ENCODE measurements at places on chromosomes 3 and 15.

DNA sequence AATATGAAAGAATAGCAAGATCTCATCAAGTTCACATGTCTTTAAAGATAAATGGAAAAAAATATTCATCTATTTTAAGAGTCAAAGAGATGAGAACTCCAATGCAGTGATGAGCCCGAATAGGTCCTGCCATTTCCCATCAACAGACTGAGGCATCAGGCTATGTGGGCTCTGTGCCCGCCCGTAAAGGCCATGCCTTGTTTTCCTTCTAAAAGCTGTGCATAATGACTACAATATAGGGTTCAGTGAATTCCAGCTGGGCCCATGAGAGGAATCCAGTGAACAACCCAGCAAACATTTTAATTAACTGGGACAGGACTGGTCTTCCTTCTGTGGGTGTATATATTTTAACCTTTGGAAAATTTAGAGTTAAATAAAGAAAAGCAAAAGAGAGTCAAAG lies 44.6 kb downstream of the RASGRP1 start:
- DNase-seq, result no peak

DNA sequence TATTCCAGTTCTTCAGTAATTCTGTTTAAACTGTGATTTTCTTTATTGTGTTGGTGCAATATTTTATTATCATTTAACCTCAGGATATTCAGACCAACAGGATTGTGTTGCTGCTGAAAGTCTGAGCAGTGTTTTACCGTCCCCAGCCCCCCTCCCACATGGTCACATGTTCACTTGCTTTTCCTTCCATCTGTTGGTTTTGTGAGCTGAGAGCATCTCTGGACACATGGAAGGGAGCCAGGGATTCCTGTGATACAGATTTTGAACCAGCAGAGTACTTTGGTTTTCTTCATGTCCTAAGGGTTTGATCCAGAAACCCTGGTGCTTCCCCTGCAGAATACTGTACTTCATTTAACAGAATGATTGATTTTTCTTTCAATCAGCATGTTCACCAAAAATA lies 11.9 kb downstream of the ARRDC4 start:
- no peak for DNase-seq

- DNase-seq, result no peak
Observed at GRCh38 chr3:141015481-141015880, 35.7 kb upstream of the SPSB4 start.

DNA sequence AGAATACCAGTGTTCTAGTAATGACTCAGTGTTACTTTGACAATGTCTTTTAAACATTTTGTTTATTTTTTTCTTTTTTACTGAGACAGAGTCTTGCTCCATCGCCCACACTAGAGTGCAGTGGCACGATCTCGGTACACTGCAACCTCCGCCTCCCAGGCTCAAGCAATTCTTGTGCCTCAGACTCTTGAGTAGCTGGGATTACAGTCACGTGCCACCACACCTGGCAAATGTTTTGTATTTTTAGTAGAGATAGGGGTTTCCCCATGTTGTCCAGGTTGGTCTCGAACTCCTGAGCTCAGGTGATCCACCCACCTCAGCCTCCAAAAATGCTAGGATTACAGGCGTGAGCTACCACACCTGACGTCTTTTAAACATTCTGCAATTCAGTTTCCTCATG lies 15.7 kb downstream of the AQR start:
- DNase-seq, result no peak

DNA sequence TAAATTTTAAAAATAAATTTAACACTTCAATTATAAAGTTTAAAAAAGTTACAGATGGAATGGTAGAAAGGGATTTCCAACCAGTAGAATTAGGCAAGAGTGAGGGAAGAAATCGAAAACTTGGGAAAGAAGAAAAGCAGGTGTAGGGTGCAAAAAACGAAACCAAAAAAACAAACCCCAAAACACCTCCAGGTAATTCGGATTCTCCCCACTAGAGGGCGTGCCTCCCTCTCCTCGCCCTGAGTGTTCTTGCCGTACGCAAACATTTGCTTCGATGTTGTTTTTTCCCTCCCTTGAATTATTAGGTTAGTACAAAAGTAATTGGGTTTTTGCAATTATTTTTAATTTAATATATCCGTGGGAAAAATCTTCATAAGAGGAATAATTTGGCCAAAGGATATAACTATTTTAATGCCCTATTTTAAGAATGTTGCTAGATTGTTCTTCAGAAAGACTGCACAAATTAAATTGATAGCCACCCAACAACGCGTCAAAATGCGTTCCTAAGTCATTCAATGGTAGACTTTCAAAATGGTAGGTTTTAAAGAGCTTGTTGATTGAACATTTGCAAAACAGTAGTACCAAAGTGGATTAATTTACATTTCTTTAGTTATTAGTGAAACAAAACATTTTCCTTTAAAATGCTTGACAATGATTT lies 63.7 kb downstream of the SLC30A4 start:
- no peak for DNase-seq

GRCh38 chr3:133408961-133409360 lies 9.1 kb downstream of the BFSP2 start:
- DNase-seq, result no peak

DNA sequence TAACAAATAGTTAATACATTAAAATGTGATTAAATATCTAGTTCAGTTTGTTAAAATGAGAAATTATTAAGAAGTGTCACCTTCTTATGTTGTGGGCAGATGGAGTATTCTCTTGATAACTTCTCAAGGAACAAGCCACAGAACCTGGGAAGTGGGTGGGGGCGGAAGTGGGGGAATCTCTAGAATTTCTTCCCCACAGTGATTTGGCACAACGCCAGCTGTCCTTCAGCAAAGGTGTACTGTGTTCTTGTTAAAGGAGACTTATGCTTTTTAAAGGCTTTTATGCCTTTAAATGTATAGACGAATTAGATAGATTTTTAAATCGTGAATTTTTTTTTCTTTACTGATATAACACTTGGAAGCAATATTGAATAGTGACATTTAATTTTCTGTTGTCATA lies 42.4 kb downstream of the SEC22A start:
- no peak for DNase-seq

GRCh38 chr15:47158573-47158972 lies 558.7 kb upstream of the SEMA6D start:
- DNase-seq, result no peak

DNA sequence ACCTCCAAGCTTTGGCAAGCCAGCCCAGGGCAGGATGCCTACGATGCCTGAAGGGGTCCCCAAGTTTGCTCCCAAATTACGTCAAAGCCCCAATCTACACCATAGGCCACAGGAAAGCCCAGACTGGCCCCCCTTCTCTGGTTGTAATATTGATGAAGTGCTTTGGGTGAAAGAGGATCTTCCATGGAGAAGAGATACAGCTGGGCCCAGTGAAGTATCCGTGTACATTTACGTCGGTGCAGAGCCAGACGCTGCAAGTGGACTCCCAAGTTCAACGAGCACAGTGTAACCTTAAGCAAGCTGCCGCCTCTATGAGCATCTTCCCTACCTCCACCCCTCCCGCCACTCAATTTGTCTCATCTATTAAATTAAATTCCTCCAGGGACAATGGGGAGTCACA lies 100.1 kb upstream of the TPM1 start:
- no peak for DNase-seq

DNA sequence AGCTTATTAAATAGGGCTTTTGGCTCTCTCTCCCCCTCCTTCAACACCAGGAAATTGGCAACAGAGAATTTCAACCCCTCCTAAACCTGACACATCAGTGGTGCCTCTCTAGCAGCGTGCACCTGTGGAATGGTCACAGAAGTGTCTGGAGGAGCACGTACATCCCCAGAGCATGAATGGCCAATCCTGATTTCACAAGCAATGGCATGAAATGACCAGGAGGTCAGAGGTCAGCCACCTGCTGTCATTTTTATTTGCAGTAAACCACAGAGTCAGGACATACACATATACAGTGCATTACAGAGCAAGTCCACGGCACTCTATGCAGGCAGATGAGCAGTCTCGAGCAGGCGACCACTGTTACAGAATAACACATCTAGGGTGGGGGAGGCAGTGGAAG lies 25.1 kb upstream of the ETV5 start:
- no peak for DNase-seq

DNA sequence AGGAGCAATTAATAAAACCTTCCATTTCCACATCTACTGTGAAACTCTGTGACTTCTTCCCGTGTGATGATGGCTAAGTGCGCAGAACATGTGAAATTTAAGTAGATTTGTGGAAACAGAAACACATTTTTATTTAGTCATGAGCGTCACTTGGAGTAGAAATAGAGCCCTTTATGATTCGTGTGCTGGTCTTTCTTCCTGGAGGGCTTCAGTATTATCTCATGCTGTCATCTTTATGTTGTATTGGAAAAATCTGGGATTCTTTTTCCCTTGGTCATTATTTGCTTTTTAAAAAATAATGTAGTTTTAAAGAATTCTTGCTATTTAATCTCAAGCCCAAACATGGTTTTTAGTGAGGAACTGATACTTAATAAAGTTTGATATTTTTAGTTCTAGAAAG lies 284.0 kb upstream of the CTDSPL start:
- DNase-seq, result no peak

DNA sequence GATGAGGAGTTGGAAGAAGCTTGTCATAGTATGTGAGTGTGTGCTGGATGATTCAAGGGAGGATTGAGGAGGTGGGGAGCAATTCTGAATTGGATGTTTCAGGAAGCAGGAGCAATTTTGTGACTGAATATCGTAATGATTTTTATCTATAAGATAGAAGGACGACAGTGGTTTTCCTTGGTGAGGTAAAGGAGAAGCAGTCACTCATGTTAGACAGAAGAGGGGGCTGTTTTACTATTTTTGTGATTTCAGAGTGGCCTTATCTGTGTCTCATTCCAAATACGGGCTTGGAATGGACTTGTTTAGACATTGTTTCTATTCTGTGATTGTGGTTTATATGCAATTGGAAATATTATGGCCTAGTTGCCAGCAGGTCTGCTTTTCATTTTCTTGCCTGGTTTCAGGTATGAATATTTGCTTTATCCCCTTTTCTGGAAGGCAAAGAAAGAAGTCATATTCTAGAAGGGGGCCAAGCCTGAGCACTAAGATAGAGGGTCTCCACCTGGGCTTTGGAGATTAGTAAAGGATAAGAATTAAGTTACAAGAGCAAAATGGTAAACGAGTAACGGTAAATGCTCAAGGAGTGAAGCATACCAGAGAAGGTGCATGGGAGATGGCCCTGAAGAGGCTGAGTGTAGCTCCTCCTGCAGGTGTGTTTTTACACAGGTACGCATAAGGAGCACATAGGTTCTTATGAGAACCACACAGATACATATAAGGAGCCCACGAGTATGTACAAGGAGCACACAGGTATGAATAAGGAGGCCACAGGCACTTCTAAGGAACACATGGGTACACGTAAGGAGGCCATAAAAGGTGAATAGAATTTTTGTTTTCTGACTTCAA lies 124.6 kb upstream of the KCNAB1 start:
- no peak for DNase-seq

DNA sequence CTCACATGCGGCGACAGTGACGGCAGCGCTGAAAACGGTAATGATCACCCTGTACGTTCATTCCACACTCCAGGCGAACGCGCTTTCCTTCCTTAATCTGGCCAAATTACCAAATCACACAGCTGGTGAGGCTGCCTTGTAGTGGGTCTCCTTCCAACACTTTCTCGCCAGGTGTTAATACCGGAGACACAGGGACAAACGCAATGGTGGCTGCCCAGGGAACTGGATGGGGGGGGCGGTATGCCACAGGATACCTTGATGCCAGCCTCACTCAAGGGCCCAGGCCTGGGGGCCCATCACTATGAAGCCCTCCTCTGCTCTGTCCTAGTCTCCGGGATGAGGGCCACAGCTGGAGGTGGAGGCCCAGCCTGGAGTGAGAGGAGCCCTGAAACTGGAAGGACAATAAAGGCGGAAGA lies 1.4 kb upstream of the CAMK2N2 start:
- no peak for DNase-seq

- DNase-seq, result no peak
Observed at GRCh38 chr3:69420781-69421520, 35.1 kb upstream of the FRMD4B start.

DNA sequence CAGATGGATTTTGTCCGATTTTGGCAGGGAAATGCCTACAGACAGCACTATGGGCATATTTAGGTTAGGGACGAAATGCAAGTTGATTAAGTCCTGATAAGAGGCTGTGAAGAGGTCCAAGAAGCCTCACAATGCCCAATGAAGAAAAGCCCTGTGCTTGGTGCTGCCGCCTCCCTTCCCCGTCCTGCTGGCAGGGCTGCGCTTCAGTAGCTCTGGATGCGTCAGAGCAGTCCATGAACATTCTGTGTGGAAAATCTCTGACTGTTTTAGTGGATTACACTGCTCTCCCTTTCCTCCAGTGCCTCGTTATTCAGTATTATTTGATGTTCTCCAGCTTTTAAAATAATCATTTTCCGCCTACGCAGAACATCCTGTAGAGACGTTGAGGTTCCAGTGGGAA lies 39.6 kb downstream of the MLH1 start:
- DNase-seq, result no peak

GRCh38 chr3:176839466-176839865 lies 357.8 kb downstream of the TBL1XR1 start:
- no peak for DNase-seq

DNA sequence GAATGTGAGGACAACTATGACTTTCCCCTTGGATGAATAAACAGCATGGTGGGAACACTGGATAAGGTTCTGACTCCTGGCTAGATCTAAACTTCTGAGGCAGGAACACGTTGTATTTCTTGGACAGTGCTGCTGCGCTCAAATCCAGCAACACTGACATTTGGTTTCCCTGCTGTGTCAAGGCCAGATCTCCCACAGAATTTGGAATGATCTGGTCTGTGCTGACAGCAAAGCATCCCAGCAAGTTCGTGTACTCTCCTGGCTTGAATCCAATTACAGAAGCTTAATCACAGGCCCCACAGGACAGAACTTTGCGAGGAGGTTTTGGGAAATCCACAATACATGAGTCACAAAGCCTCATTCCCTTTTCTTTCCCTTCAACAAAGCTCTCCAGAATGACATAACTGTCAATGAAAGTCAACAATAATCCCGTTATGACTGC lies 92.5 kb downstream of the ADAMTS9 start:
- no peak for DNase-seq

DNA sequence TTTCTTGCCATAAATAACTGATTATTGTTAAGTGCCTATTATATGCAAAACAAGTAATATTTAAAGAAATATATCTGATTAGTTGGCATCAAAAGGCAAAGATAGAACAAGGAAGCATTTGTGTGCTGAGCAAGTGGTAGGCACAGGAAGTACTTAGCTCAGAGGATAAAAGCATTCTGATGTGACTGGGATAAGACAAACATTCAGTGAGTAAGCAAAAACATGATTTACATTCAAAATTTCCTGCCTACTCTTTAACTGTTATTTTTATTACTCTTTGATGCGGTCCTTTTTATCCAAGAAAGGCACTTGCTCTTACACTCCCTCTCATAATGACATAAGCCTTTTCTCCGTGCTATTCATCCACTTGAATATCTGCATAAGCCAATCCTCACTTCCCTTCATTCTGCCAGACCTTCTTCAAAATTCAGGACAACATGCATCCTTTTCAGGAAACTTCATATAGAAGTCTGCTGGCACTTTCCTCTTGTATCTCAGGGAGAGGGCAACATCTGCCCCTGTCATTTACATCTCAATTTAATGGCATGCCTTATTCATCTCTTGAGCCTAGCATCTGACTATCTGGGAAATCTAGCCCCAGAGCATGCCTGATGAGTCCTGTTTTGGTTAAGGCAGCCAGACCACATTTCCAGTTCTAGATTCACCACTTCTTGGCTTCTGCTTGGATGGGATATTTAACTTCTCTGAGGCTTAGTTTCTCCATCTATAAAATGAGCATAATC lies 478.2 kb upstream of the ROBO2 start:
- DNase-seq, result no peak

- no peak for DNase-seq
Observed at GRCh38 chr15:63323798-63324563, 46.6 kb downstream of the APH1B start.
